Eye (tissue), 1 donor: ENCODE measurements at places on chromosomes 1 and 21.

DNA sequence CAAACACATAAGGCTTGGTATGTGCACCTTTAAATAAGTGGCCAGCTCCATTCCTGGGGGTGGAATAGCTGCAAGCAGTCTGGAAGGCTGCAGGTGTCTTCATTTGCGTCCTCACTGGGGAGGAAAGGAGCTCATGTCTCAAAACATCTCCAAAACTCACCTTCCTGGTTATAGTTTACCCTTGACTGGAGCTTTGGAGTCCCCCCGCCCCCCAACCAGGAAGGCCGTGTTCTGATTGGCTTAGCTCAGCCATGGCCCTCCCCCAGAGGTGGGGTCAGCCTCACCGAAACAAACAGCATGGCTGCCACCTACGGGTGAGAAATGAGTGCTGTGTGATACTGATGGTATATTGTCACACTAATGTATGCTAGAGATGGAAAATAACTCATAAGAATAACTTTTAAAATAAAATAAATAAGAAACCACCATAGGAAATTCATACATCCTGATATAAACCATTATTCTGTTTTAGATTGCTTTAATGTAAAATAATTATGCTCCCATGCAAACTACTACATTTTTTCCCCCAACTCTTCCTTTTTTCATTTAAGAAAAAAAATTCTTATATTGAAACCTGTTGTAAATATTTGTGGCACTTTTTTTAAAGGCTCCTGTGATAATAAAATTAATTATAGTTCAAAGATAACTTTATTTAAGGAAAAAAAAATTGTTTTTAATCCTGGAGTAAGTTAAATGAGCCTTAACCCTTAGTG lies 90.8 kb downstream of the ZP4 start:
- no peak for DNase-seq

GRCh38 chr1:195886000-195886399 lies 722.2 kb downstream of the KCNT2 start:
- no peak for DNase-seq

DNA sequence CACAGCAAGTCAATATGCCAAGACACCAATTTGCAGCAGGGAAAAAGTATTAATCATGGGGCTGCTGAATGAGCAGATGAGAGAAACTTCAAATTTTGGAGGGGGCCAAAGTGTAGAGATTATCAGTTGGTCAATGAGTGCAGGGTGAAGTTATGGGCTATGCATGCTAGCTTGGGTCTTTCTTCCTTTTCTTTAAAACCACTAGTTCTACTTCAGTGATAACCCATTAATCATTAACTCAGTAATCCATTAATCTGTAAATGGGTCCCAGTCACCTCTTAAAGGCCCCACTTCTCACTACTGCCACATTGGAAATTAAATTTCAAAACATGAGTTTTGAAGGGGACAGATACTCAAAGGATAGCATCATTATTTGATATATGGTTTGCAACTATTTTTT lies 688.6 kb upstream of the ADGRL4 start:
- no peak for DNase-seq

- DNase-seq: no peak
Observed at GRCh38 chr1:248739572-248740205, 15.9 kb downstream of the LYPD8 start.

GRCh38 chr1:203627851-203628200 lies 1.2 kb downstream of the ATP2B4 start:
- no peak for DNase-seq

DNA sequence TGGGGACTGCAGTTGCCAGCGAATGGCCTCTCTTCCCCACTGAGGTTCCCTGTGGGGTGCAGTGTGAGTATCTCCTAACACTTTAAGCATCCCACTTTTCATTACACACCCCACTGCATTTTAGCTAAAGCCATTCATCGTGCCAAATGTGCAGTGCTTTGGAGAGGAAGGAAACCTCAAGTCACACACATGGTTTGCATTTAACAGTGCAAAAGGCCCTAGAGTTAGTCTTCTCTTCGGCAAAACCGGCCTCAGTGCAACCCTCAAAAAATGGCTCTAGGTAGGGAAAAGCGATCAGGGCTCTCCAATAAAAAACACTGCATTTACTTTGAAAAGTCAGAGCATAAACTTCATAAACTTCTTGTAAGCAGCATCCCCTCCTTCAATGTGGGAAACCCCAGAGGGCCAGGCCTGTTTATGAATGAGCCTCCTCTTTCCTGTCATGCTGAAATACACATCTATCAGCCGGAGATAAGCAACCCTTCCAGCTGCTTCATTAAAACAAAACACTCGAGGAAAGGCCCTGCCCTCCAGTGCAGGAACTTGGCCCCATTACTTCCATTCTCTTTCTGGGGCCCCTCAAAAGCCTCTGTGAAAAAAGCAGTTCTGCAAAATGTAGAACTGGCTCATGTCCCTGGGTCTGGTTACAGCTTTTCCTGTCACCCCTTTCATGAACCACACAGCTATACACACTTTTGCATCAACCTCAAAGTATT lies 184.0 kb downstream of the CDC7 start:
- peak; percentile 70 for DNase-seq

DNA sequence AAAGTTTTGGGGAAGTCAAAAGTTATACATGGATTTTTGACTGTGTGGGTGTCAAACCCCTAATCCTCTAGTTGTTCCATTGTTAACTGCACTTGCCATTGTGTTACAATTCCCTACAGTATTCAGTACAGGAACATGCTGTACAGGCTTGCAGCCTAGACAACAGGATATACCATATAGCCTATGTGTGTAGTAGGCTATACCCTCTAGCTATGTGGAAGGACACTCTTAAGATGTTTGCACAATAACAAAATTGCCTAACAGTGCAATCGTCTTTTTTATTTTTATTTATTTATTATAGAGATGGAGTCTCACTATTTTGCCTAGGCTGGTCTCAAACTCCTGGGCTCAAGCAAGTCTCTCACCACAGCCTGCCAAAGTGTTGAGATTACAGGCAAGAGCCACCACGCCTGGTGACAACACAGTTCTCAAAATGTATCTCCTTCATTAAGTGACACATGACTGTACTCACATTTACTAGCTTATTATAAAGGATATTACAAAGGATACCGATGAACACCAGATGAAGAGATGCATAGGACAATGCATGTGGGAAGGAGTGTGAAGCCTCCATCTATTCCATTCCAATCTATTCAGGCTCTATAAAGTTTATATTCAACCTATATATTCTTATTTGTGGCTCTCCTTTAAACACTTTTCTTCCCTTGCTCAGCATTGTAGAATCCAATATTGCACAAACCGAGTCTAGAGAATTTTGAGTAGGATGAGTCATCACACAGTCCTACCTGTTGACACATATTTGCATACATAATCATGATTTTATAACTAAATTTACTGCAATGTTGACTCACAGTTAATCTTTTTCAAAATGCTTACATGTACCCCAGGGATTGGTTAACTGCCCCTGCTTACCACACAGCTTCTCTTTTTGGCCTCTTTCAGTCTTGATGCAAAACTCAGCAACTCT lies 28.4 kb upstream of the CEP350 start:
- no peak for DNase-seq

GRCh38 chr1:15343729-15344128 lies 66.0 kb upstream of the EFHD2 start:
- peak; percentile 31 for DNase-seq

GRCh38 chr1:172143384-172144055 lies 277.0 kb upstream of the C1orf105 start:
- peak; percentile 70 for DNase-seq

GRCh38 chr1:153380711-153381110 lies 5.3 kb upstream of the S100A12 start:
- DNase-seq: no peak

- DNase-seq: no peak
Observed at GRCh38 chr1:209727286-209727685, 22.6 kb downstream of the HSD11B1 start.

DNA sequence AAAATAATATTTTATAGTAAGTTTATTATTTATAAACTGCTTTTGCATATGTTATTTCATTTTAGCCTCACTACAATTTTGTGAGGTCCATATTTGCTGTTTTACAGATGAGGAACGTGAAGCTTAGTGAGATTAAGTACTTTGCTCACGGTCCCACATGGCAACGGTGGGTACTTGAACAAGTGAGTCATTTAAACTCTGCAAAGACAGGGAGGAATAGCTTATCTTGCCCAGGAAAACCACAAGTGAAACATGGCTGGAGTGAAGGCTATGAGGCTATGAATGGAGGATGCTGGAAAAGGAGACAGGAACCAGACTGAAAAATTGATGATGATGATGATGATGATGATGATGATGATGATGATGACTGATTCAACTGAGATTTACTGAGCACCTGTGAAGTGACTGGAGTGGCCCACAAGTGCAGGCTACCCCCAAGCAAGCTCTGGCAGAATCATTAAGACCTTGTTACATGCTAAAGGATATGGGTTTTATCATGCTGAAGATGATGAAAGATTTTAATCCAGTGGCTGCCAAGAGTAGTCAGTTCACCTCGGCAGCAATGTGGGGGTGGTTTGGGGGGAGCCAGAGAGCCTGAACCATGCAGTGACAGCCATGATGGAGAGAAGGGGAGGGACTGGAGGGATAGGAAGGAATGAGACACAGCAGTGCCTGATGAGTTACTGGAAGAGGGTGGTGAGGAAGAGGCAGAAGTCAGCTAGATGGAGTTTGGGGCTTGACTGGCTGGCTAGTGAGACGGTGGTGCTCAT lies 1.4 kb upstream of the ABCA4 start:
- no peak for DNase-seq

DNA sequence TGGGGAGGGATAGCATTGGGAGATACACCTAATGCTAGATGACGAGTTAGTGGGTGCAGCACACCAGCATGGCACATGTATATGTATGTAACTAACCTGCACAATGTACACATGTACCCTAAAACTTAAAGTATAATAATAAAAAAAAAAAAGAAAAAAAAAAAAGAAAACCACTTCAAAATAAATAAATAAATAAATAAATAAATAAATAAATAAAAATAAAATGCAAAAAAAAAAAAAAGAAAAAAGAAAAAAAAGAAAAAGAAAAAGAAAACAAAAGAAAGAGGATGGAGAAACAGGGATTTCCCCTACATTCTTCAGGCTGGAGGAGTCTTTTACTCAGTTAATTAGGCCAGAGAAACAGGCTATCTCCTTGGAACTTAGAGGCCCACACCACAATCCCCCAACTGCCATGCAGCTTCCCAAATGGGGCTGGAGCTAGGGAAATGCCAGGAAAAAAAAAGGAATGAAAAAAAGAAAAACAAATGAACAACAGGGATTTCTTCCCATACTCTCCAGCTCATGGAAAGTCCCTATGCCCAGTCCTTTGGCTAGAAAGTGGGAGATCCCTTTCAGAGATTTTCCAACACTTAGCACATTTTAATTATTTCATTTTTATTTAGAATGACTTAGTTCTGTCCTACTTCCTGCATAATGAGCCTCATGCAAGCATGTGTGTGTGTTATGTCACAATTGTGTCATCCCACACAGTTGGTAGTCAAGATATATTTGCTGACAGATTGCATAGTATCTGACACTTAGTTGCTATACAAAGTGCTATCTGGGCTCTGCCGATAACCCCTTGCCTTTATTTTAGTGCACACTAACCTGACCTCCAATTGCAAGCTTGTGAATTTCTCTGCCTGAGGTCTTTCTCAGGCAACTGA lies 486.4 kb downstream of the PLPP3 start:
- DNase-seq: peak; percentile 33

DNA sequence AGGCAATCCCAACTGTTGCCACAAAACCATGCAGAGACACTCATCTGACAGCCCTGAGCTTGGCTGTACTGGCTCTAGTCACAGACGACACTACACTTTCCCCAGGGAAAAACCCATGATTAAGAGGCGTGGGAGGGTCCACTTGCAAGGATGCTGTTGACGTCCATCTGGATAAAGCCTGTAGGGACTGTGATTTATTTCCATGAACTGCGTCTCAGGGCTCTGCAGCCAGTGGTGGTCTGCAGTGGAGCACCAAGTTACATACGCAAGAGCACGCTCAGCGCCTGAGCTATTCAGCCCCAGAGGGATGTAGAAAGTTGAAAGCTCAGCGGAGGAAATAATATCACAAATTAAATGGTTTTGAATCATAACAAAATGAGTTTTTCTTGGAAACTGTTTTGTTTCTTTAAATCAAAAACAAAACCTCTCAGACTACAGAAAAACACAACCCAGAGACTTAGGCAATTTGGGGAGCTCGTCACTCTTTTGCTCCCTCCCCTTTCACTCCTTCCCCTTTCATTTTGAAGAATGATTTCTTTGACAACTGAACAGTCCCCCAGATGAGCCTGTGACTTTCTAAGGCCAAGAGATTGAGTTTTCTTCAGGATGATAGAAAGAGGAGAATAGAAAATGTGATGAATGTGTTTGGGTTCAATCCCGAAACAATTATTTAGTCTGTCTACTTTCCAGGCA lies 71.2 kb downstream of the NGF start:
- peak; percentile 46 for DNase-seq

DNA sequence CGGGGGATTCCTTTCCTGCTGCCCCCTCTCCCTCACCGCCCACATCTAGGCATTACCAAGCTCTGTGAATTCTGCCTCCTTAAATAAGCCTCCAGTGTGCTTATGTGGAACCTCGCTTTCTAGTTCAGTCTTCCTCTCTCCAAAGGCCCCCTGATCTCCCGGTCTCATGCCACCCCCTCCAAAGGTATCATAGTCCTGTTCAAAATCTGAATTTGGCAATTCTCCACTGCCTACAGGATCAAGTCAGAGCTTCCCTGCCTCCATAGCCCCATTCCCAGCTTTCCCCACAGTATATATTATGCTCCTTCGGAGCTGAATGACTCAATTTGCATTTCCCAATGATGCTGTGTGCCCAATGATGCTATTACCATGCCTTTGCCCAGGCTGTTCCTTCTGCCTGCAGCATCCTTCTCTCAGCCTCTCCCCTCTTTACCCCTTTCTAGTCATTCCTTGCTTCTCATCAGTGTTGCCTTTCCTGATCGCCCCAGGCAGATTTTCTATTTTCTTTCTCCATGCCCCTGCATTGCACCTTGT lies 1.7 kb downstream of the AZIN2 start:
- no peak for DNase-seq

GRCh38 chr21:29817450-29817849 lies 122.3 kb downstream of the GRIK1 start:
- DNase-seq: no peak

GRCh38 chr21:42799516-42799915 lies 79.8 kb downstream of the WDR4 start:
- no peak for DNase-seq

GRCh38 chr1:245621589-245621988 lies 466.8 kb downstream of the KIF26B start:
- no peak for DNase-seq

- DNase-seq: no peak
Observed at GRCh38 chr1:100239961-100240360, 9.7 kb downstream of the DBT start.

GRCh38 chr1:65178235-65178634 lies 30.2 kb downstream of the AK4 start:
- no peak for DNase-seq

DNA sequence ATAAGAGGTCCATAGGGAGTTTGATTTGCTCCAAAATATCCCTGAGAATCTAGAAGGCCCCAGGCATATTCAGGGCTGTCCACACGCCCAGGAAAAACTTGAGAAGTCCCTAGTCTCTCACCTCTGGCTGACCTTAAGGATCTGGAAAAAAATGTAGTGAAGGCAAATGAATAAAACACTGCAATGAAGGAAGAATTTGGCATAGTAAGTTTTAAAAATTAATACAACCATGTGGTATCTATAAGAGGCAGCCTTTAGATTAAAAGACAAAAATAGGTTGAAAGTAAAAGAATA lies 91.3 kb downstream of the COLGALT2 start:
- no peak for DNase-seq
